ENCODE measurements at places on chromosomes 1 and 21.

DNA sequence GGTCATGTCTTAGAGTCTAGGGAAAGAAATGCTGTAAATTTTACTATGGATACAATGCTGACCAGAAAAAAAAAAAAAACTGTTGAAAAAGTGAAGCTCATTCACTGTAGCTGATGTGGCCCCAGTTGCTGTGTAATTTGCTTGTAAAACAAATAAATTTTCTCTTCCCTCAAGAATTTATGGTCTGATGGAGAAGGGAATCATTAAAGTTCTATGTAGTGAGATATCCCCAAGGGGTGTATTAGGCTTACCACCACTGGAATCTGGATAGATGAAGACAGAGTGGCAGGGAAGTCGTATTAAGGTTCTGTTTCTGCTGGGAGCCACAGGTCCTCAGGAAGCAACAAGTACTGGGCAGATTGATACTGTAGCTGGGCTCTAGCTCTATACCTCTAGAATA, 860.0 kb downstream of the LTN1 start:
- no peak for DNase-seq

DNA sequence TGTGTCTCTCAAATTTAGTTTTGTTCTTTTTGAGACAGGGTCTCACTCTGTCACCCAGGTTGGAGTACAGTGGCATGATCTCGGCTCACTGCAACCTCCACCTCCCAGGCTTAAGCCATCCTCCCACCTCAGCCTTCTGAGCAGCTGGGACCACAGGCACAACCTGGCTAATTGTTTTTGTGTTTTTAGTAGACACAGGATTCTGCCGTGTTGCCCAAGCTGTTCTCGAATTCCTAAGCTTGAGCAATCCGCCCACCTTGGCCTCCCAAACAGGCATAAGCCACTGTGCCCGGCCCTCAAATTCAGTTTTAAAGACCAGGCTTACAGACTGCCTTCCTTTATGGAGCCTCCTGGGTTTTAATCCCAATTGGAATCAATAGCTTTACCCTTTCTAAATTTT, 83.7 kb upstream of the SELENON start:
- DNase-seq: no peak

DNA sequence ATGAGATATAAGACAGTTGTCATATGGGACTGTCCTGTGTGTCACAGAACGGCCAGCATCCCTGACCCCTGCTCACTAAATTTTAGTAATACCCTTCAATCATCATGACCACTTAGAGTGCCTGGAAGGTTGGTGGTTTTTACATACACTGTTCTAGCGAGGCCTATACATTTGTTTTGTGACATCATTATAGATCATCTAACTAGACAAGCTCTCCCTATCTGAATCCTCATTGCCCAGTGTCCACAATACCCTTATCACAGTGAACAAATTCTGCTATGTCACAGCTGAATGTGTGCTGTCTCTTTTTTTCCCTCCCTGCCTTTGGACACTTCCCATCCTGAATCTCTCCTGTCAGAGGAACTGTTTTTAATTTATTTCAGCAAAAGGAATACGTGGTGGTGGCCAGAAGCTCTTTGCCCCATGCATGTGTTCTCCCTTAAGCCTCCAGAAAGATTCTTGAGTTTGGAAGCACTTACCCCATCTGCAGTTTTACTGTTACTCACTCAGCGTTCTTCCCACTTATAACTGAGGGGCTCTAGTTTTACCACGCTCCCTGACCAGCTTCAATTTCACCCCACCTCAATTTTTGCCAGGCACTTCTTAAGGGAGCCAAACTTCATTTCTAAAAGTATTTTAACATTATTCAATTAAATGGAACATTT, 70.3 kb downstream of the OLFML2B start:
- DNase-seq: no peak

DNA sequence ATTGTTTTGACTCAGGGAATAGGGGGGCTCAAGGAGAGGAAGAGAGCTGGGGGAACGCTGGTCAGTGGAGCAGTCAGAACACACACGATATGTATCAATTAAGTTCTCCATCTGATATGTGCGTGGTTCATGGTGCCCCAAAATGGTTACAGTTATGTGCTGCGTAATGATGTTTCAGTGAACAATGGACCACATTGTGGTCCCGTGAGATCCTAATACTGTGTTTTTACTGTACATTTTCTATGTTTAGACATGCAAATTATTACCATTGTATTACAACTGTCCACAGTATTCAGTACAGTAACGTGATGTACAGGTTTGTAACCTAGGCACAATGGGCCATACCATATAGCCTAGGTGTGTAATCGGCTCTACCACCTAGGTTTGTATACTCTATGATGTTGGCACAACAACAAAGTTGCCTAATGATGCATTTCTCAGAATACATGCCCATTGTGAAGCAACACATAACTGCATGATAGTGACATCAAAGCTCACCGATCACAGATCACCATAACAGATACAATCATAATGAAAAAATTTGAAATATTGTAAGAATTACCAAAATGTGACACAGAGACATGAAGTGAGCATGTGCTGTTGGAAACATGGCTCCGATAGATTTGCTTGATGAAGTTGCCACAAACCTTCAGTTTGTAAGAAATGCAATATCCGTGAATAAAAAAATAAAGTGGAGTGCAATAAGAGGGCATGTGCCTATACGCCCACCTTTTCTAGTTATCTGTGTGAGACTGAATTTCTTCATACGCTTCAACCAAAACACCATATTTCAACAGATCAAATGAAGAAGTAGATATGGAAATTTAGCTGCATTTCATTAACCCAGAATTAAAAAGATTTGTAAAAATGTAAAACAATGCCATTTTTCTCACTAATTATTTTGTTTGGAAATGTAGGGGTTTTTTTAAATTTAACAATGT, 14.8 kb upstream of the TMEM54 start:
- DNase-seq: no peak

DNA sequence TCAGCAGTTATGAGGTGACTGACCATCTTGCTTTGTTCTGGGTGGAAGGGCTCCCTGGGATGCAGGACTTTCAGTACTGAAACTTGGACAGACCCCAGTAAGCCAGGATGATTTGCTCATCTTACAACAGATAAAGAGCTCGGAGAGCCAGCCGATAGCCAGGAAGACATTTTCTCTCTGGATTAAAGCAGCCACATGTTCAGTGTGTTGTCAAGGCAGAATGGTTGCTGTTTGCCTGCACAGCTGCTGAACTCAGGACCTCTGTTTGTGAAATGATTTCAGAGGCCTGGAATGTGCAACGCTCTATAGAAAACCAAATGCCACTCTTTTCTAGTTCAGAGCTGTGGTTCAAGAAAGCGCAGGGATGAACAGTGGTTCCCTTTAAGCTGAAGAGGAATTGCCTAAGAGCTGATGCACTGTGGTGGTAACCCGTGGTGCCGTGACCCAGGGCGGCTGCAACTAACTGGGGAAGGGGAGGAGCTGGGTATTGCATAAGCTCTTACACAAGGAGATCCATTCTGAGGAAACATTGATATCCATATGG, 40.7 kb downstream of the CASQ2 start:
- DNase-seq: no peak

DNA sequence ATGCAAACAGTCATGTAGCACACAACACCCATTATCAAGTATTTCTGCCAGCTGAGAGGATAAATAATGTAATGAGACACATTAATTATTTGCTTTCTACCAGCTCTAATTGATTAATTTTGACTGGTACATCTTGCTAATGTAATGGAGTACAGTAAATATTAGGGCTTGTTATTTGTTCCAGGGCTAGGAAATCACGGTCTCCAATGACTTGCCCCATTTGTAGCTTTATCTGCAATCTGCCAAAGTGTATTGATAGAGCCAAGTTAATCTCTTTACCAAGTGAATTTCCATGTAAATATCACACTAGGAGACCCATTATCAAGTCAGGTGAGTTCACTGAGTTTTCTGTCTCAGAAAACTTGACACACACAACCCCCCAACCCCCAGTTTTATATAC, 55.1 kb downstream of the RGS13 start:
- no peak for DNase-seq

- DNase-seq: no peak
Observed at GRCh38 chr1:52588535-52588934, 13.6 kb upstream of the GPX7 start.

GRCh38 chr1:11541236-11541635, 62.3 kb downstream of the DISP3 start:
- no peak for DNase-seq

DNA sequence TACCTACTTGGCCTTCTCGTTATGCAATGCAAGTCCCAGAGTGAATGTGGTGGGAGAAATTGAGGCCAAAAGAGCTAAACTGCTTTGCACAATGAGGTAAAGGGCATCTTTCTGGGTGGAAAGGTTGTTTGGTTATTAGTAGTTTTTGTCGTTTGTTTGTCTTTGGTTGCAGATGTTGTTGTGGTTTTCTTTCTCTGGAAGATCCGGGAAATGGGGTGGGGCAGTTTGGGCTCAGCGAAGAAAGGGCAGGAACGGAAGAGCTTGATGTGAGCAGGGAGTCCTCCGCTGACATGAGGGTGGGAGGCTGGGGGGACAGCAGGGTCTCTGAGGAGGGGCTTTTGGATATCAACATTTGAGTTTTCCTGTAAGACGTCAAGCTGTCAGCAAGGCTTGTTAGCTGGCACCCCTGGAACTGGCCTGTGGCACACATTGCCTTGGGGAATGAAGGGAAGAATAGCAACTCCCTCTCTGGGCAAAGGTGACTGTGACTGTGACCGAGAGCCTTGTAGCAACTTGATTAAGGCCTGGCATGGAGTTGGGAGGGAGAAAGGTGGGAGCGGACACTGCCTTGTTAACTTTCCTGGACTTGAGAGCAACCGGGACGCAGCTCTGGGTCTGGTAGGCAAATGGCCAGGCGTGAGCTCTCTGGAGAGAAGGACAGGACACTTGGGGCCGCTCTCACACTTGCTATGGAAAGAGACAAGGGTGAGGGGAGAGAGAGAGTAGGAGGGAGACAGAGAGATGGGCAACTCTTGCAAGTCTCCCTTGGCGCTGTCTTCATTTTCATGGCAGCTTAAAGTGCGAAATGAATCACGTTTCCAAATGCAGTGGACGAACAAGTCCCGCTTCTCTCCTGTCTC, 15.4 kb upstream of the OPRD1 start:
- no peak for DNase-seq

DNA sequence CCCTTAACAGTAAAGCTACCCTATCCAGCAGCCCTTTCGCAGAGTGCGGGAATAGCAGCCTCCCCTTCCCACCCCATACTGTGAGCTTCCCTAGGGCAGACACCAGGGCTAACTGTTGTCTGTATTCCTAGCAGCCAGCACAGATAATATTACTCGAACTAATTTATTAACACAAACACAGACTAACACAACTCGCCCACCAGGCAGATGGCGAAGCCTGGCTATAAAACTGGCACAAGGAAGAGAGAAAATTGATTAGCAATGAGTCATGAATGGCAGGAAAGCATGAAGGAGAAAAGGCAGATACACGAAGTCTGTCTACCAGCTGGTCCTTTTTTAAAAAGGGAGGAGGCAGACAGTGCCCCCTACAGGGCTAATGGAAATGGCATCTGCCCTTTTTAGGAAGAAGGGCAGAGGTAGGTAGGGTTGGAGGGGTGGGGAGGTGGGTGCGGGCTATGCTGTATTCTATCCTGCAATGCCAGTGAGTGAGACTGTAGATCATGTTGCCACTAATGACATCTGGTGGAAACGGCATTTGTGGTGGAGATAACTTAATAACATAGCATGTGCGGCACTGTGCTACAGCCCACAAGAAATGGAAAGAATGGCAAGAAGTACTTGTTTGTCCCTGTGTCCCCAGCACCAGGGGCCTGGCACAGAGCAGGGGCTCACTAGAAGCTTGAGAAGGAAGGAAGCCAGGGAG, 30.6 kb upstream of the CTPS1 start:
- DNase-seq: peak; percentile 72

DNA sequence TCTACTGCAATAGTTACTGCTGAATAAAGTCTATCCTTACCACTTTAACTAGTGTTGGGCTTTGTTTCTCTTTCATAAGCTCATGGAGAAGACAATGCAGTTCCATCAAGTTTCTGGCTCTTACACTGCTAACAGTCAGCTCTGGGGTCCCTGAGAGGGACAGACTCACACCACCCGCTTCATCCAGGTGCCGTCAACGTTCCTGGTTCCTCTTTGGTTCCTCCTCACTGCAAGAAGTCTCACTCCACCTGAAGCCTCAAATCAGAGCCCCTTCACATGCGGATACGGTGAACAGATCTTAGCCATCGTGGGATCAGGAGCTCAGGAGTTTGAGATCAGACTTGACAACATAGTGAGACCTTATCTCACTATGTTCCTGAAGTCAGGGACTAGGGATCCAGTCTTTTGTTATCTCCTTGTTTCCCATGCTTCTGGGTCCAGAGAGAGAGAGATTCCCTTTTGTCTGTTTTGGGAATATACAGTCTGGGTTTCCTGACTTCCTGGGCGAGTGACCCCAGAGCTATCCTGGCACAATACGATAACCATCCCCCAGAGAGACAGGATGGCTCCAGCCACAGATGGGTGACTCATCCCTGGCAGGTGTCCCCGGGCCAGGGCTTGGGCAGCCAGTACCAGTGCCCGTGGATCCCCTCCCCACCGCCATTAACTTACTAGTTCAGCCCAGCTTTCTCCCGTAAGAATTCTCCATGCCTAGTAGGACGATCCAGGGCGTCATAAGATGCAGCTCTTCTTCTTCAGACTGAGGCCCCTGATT, 14.3 kb upstream of the PCP4 start:
- DNase-seq: no peak

GRCh38 chr1:22250724-22251123, 107.8 kb upstream of the WNT4 start:
- DNase-seq: no peak

GRCh38 chr1:115092175-115092574, 2.9 kb upstream of the TSPAN2 start:
- DNase-seq: no peak

- no peak for DNase-seq
Observed at GRCh38 chr1:6000444-6001288, 8.4 kb upstream of the NPHP4 start.

DNA sequence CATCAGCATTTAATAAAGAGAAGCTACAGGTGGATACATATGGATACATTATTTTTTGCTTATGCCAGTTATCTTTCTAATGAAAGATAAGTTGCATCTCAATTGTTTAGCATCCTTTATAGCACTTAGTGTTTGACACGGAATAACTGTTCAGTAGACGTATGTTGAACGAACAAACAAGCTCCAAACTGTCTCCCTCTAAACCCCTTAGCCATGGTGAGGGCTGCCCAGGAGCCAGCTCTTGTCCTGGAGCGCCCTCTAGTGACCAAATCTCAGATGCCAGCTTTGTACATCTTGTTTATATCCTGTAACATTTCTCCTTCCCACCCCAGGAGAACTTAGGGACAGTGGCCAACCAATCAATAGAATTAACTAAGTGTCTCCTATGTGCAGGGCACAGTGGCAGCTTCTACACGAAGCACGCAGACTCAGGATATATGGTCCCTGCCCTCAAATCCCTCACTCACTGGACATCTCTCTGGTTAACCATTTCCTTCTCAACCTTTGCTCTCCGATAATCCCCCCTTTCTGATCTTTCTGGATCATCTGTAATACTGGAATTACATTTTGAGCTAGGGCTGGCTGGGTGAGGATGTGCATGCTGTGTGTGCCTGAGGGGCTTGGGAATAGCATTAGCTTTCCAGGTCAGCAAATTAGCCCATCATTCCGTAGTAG, 22.9 kb downstream of the KCNA10 start:
- peak; percentile 86 for DNase-seq

GRCh38 chr1:1307261-1307922, 338 bp downstream of the ACAP3 start:
- DNase-seq: no peak

GRCh38 chr21:19724081-19724480, 1274.1 kb upstream of the NCAM2 start:
- no peak for DNase-seq

GRCh38 chr1:75079538-75080290, 54.5 kb upstream of the LHX8 start:
- DNase-seq: no peak

GRCh38 chr1:73500154-73500553, 697.8 kb downstream of the LRRIQ3 start:
- DNase-seq: no peak

- DNase-seq: no peak
Observed at GRCh38 chr1:205878026-205878425, 28.1 kb upstream of the PM20D1 start.

All from activated CD4-positive, alpha-beta T cell treated with anti-CD3 and anti-CD28 coated beads, Interleukin-2, amount 10 ng/mL, durations not matched to agents 7 days and 5 days (primary cell).